ENCODE measurements at places on chromosomes 3 and 15. TPM values are rescaled to one million over a fixed set of nuclear protein-coding genes. Genes with fewer than 3 reads are reported as not detected.

SLC22A14 gene
- 0.66 TPM for total RNA-seq

CLDN1 gene
- 4.1 TPM for total RNA-seq

ZNF80 gene
- total RNA-seq: not detected

SPTBN5 gene
- total RNA-seq: 0.20 TPM

ZKSCAN7 gene
- 4.8 TPM for total RNA-seq

GABRR3 gene
- not detected for total RNA-seq

OR5H15 gene
- total RNA-seq: not detected

SYNPR gene
- not detected for total RNA-seq

CPA3 gene
- total RNA-seq: not detected

LRRC49 gene
- 10.4 TPM for total RNA-seq

FANCD2OS gene
- total RNA-seq: not detected

UBA7 gene
- 54.4 TPM for total RNA-seq

PLA2G4F gene
- total RNA-seq: not detected

FRMD5 gene
- total RNA-seq: 10.0 TPM

ZPLD1 gene
- total RNA-seq: 1.1 TPM

MED12L gene
- total RNA-seq: 1.0 TPM

CACNA2D2 gene
- 0.07 TPM for total RNA-seq

SPESP1 gene
- 9.8 TPM for total RNA-seq

SLC12A1 gene
- total RNA-seq: not detected

REC114 gene
- total RNA-seq: not detected

TLR9 gene
- 0.23 TPM for total RNA-seq

GLDN gene
- 3.7 TPM for total RNA-seq

HRG gene
- total RNA-seq: not detected

MESP2 gene
- total RNA-seq: 0.66 TPM

CCR8 gene
- total RNA-seq: not detected

ITIH4 gene
- 2.5 TPM for total RNA-seq

SMCO1 gene
- not detected for total RNA-seq

ATP1B3 gene
- total RNA-seq: 75.1 TPM

SLC22A13 gene
- total RNA-seq: 1.2 TPM

GRAMD2A gene
- 0.46 TPM for total RNA-seq

LOXL1 gene
- 126 TPM for total RNA-seq

OR5K1 gene
- total RNA-seq: not detected

OXTR gene
- total RNA-seq: 30.7 TPM

ACTC1 gene
- 0.23 TPM for total RNA-seq

CSPG4 gene
- 328 TPM for total RNA-seq

P2RY1 gene
- total RNA-seq: 0.59 TPM

HYAL3 gene
- total RNA-seq: 10.6 TPM

CLDN16 gene
- total RNA-seq: 0.30 TPM

SLC9C1 gene
- total RNA-seq: 0.43 TPM

SSUH2 gene
- total RNA-seq: not detected

RAD51 gene
- 1.4 TPM for total RNA-seq

ERC2 gene
- 0.10 TPM for total RNA-seq

LRTM1 gene
- total RNA-seq: not detected

INKA1 gene
- total RNA-seq: 5.7 TPM

ISLR2 gene
- 0.10 TPM for total RNA-seq

GABRG3 gene
- total RNA-seq: not detected

SENP5 gene
- 44.0 TPM for total RNA-seq

TGM5 gene
- 0.26 TPM for total RNA-seq

C3orf85 gene
- total RNA-seq: not detected

ESYT3 gene
- 0.07 TPM for total RNA-seq

PARP16 gene
- total RNA-seq: 3.5 TPM

GPR62 gene
- 0.07 TPM for total RNA-seq

PLSCR5 gene
- not detected for total RNA-seq

SLC6A20 gene
- not detected for total RNA-seq

SLITRK3 gene
- not detected for total RNA-seq

DYNC1LI1 gene
- total RNA-seq: 29.3 TPM

ITPKA gene
- total RNA-seq: 0.91 TPM

Measured in smooth muscle cell of the pulmonary artery (primary cell).